Lung (tissue), 17 donors: ENCODE measurements at places on chromosomes 1 and 21.

GRCh38 chr1:96482616-96483015, 239.0 kb upstream of the PTBP2 start:
- no peak for DNase-seq

DNA sequence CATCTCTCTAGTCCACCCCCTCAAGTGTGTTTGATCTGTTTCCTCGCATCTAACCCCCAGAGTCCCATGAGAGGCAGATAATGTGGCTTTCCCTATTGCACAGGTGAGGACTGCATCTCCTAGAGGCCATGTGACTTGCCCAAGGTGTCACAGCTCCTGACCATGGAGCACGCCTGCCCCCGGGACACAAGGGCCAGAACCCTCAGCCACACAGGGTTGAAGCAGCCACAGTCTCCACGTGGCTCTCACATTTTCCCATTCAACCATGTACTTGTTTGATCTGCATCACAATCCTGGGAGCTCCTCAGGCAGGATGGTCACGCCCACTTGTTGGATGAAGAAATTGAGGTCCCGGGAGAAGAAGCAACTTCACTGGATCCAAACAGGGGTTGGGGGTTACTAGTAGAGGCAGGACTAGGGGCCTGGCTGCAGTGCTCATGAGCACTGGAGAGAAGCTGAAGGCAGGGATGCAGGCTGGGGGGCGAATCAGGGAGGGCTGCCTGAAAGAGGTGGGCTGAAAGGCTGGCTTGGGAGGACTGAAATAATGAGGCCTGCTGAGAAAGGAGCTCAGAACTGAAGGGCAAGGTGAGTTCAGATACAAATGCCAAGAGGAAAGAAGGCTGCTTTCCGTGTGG, 207.9 kb downstream of the PTPRU start:
- DNase-seq = no peak

- DNase-seq = no peak
Observed at GRCh38 chr1:54701066-54701465, 14.6 kb upstream of the TTC4 start.

DNA sequence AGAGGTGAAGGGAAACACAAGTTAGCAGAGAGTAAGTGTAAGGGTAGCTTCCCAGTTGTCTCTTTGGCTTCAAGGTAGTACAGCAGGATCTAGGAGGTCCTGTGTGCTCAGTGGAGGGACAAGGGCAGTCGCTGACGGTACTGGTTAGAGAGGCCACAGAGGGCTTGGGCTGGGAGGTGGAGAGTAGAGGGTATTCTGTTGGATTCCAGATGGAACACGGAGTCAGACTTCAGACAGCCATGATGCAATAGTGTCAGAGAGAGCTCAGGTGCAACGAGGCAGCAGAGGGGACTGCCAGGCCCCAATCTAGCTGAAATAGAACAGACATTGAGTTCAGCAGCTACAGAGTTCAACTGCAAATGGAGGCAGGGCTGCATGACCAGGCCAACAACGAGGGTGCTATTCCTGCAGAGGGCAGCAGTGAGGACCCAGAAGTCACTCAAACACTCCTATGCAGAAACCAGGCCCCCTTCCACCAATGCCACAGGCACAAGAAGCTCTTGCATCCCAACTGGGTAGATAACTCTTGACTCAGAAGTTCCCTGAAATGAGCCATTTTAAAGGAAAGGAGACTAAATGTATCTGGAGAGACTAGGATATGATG, 325.0 kb upstream of the ESRRG start:
- no peak for DNase-seq

- DNase-seq = peak; percentile 37
Observed at GRCh38 chr1:3402258-3403010, 52.0 kb upstream of the ARHGEF16 start.

GRCh38 chr1:31155216-31155806, 84.4 kb downstream of the NKAIN1 start:
- peak; percentile 75 for DNase-seq

GRCh38 chr1:10854856-10855459, 58.5 kb upstream of the CASZ1 start:
- DNase-seq = no peak

DNA sequence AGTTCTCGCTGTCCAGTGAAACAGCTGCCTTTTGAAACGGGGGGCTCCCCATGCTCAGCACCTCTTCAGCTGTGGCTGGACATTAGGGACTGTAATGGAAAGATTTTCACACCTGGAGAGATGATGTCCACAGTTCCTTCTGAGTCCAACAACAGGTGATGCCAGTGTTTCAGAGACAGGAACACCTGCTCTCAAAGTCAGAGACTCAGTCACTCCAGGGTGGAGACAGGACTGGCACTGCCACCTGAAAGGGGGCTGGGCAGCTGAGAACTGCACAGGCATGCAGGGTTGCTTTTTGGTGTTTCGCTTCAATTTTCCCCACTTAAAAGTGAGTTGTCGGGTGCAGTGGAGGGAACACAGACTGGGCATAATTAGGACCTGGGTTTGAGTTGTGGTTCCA, 124.8 kb downstream of the GALNT2 start:
- DNase-seq = no peak

DNA sequence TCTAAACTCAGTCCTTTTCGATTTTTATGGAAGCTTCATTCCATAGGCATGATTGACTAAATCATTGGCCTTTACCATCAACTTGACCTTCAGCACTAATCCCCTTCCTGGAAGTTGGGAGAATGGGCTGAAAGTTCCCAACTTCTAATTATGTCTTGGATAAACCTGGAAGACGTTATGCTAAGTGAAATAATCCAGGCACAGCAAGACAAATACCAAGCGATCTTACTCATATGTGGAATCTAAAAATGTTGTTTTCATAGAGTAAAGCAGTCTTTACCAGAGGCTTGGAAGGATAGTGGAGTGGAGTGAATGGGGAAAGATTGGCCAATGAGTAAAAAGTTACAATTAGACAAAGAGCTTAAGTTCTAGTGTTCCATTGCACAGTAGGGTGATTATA, 1453.2 kb downstream of the PLA2G4A start:
- DNase-seq = no peak

DNA sequence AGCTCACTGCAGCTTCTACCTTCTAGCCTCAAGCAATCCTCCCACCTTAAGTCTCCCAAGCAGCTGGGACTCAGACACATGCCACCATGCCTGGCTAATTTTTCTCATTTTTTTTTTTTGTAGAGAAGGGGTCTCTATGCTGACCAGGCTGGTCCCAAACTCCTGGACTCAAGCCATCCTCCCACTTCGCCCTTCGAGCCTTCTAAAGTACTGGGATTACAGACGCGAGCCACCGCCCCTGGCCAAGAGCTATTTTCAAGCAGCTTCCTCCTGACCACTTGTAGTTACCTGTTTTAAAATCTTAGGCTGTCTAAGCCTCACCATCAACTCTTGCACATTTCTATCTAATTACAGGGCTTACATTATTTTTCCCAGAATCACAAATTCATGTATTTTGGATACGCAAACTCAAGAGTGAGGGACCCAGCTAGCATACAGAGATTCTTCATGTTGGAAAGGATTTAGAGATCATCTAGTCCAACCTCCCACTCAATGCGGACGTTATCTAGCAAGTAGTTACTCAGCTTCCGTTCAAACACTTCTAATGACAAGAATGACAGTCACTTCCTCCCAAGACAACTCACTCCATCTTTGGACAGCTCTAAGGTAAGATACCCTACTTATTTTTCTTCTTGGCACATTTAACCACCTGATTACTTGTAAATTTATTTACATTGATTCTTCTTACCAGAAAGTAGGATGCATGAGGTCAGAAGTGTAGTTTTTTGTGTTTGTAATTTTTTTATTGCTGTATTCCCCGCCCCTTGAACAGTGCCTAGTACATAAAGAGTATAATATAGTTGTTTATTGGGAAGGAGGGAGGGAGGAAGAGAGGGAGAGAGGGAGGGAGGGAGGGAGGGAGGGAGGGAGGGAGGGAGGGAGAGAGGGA, 65.4 kb downstream of the LUZP1 start:
- DNase-seq = no peak

DNA sequence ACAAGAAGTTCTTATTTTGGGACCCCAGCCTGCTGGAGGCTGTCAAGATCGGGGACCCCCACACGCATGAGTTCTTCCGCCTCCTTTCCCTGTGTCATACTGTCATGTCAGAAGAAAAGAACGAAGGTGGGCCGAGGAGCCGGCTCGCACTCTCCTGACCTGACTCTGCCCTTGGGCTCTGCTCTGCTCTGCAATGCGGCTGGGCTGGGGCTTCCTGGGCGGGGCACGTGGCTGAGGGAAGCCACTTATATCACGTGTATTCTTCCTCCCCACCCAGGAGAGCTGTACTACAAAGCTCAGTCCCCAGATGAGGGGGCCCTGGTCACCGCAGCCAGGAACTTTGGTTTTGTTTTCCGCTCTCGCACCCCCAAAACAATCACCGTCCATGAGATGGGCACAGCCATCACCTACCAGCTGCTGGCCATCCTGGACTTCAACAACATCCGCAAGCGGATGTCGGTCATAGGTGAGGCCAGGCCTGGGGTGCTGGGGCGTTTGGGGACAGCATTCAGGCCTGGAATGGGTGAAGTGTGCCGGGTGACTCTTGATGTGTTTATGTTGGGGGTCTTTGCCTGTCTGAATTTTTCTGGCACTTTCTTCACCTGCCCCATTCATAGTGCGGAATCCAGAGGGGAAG, 17.6 kb downstream of the ATP8B2 start:
- no peak for DNase-seq

DNA sequence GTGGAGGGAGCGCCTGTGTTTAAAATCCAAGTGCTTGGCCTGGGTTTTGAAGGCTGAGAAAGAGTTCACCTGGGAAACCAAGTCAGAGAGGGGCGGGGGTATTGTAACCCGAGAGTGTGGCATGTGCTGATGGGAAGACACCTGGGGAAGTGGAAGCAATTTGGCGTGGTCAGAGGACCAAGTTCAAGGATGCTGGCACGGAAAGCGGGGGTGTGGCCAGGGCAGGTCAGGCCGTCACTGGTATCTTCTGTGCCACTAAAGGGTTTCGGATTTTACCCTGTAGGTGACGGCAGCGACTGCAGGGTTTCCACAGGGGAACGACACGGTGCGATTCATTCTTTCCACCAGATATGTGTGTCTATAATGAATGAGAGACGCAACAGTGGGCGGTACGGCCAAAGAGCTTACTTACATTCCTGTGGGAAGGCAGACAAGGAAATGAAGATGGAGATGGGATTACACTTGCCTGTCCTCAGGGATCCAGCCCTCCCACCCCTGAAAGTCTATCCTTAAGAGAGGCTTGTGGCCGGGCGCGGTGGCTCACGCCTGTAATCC, 31.3 kb downstream of the CA6 start:
- DNase-seq = no peak

DNA sequence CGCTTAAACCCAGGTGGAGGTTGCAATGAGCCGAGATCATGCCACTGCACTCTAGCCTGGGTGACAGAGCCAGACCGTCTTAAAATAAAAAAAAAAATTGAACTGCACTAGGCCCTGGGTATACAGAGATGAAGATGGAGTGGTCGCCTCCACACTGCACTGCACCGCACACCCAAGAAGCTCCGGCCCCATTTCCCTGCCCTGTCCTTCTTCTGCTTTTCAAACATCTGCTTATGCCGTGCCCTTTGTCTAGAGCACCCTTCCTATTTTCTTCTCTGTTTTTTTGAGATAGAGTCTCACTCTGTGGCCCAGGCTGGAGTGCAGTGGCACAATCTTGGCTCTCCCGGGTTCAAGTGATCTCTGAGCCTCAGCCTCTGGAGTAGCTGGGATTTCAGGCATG, 17.4 kb downstream of the IQGAP3 start:
- DNase-seq = no peak

DNA sequence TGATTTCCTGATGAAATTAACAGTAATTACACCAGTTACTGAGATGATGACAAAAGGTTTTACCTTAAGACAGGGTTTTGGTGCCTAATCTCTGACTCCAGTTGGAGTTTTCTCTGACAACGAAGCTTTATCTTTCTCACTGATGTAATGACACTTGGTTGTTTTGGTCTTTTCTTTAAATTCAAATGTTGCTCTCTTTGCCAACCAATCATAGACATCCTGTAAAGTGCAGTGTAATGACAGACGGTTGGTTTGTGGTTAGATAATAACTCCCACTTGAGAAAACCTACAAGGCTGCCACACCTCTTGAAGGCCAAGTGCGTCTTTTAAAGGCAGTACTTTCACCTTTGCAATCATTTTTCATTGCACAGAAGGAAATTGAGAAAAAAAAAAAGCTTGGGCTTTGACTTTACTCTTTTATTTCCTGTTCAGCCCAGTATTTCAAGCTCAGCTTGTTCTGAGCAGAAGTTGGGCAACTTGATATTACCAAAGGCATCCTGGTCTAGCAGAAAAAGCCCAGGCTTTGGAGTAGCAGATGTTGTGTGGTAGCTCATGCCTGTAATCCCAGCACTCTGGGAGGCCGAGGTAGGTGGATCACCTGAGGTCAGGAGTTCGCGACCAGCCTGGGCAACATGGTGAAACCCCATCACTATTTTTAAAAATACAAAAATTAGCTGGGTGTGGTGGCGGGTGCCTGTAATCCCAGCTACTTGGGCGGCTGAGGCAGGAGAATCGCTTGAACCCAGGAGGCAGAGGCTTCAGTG, 14.9 kb downstream of the PDIK1L start:
- peak; percentile 35 for DNase-seq

DNA sequence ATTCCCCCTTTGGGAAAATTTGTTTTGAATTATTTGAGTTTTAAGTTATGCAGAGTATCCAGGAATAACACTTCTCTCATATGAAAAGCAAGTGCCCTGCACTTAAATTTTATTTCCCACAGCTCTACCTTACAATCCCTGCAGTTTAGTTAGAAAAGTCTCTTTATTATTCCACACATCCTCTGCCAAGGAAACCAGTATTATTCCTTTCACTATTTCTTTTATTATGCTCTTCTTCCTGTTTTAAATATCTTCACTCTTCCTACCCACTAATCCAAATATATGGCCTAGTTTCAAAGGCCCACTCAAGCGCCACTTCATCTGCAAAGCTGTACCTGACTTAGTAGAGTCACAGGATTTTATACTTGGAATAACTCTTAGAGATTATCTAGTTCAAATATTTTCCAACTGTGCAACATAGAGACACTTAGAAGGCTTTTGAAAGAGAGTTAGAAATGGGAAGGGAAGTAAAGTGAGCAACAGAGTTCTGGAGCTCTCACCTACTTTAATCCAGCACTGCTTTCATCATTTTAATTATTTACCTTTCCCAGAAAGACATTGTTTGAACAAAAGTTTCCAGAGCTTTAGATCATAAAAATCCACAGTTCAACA, 97.2 kb upstream of the LYPLAL1 start:
- DNase-seq = peak; percentile 77

GRCh38 chr1:175172503-175172902, 20.1 kb downstream of the KIAA0040 start:
- no peak for DNase-seq
